Calu3 (cell line): ENCODE measurements at places on chromosomes 7 and 10. TPM values are rescaled to one million over a fixed set of nuclear protein-coding genes. Genes with fewer than 3 reads are reported as not detected.
A peak's percentile ranks its signal among the peaks of the same experiment; 100 is the strongest.

DNA sequence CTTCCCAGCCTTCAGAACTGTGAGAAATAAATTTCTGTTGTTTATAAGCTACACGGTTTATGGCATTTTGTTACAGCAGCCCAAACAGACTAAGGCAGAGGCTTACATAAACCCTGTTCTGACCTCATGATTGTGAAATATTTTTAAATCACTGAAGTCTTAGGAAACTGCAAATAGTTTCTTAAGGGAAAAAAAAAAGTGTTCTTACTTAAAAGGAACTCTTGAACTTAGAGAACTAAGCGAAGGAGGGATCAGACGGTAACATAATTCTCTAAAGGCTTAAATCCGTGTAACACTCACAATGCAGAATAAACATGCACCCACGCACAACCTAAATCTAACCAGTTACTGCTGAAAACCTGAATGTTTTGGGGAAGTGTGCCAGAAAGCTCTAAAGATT lies 749.1 kb upstream of the LRRTM3 start:
- H3K4me3 ChIP-seq, result no peak overlapping the region
- DNase-seq, result no peak
- H3K27ac ChIP-seq, result no peak overlapping the region
- H3K36me3 ChIP-seq, result no peaks in the 10 kb centered on the region
- no peaks in the 10 kb centered on the region for H3K27me3 ChIP-seq

- no peak for DNase-seq
Observed at GRCh38 chr10:88196291-88196690, 332.9 kb downstream of the PTEN start.

DNA sequence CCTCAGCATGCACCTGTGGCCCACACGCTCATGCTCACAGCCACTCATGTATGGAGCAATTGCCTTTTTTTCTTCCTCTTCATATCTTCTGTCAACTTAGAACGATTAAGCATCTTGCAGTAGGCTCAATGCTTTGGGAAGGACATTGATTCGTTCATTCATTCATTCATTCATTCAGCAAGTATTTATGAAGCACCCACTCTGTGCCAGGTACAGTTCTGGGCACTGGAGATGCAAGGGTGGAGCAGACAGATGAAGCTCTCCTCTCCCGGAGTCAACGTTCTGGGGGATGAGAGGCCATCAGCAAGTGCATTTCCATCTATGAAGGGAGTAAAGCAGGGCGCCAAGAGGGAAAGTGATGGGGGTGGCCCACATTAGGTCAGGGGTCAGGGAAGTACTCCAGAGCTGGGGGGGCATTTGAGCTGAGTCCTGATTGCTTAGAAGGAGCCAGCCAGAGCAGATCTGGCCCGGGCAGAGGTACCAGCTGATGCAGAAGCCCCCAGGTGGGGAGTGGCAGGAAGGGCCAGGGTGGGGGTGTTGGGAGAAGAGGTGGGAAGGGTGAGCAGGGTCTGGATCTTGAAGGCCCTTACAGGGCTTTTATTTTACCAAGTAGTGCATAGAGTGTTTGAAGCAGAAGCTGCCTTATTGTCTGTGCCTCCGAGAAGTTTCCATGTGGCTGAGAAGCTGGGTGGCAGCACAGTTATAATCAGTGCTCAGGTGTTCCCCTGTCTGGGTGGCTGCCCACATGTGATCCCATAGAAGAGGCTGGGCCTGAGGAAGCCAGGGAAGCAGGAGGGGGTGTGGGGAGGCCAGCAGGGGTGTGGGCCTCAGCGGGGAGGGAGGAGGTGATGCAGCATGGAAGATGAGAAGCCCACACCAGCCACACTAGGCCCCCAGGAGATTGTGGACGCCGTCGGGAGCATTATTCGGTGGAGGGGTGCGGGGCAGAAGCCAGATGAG lies 36.2 kb downstream of the CHST3 start:
- H3K27ac ChIP-seq, result peak overlapping the region; percentile 23
- H3K4me1 ChIP-seq, result peaks cover 52% of the 10 kb centered on the region
- H3K4me3 ChIP-seq, result no peak overlapping the region

DNA sequence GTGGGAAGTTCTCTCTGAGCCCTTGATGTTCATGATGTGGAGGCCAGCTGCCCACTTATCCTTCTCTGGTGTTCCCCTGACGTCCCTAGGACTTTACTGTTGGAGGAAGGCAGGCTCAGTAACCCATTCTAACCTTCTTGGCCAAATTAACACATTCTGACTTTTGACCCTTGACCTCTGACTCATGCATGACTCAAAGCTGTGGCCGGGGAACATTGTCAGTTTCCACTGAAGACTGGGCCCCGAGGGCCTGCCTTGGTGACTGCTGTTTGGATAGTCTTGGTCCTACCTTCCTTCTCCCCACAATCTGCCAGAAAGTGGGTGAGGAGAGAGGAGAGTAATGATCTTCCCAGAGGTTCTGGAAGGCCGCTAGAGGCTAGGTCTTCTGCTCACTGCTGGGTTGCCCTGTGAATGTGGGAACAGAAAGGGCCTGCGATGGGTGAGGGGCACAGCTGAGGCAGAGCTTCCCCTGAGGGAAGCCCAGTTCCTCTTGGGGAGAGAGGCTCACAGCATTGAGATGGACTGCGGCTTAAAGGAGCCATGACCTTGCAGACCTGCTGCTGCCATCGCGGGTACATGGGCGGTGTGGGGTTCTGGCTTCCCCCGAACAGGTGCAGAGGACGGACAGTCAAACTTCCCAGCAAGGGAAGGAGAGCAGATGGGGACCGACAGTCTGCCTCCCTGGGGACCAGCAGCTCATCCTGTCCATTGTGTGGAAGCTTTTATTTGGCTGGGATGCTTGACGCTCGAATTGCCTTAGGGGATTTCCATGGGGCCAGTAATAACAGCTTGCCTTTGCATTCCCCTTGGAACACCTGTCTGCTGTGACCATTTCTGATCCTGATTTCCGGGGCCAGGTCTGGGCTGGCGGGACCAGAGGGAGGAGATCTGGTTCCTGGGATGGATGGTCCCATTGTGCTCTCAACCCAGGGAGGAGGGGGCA lies 43.8 kb downstream of the ADAMTS14 start:
- no peak overlapping the region for H3K4me3 ChIP-seq
- H3K27ac ChIP-seq, result no peak overlapping the region
- peaks cover 18% of the 10 kb centered on the region for H3K4me1 ChIP-seq
- peaks cover 9% of the 10 kb centered on the region for H3K36me3 ChIP-seq

DNA sequence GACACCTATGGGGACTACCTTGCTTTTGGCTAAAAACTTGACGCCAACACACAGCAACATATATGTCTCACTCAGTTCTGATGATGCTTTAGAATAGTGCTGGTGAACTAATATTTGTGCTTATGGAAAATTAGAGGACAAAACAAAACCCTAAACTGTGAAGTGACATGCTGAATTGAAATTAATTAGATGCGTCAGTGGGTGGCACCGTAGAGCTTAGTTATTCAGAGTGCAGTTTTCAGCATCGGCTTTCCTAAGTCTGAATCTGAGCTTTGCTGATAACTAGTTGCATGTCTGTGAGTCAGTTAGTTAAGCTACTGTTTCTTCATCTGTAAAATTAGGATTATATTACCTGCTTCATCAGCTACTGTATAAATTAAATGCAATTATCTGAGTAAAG lies 245.0 kb upstream of the SORCS1 start:
- no peak overlapping the region for H3K27ac ChIP-seq
- DNase-seq, result peak; percentile 2
- no peak overlapping the region for H3K4me3 ChIP-seq
- no peaks in the 10 kb centered on the region for H3K4me1 ChIP-seq

DNA sequence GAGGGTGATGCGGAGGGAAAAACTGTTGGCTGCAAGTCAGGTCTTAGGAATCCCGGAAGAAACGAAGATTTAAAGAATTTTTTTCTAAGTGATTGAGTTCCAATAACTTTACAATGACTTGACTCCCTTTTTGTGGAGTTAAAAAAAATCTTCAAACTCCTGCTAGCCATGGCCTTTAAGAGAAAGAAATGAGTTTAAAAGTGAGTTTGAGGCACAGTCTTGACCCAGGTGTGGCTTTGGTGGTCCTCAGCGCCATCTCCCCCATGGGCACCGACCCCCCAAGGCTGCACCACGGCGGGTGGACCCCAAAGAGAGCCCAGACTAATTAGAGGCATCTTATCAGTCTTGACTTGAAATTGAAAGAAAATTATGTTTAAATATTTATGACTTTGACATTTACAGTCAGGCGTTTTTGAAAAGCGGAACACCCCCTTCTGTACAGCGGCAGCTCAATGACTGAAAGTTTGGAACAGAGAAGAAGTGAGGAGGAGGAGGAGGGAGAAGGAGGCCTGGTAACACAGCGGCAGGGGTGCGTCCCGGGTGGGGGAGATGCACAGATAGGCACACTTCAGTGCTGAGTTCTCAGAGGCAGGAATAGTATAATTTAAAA lies 349.6 kb downstream of the DNAJB6 start:
- no peaks in the 10 kb centered on the region for H3K36me3 ChIP-seq
- H3K4me3 ChIP-seq, result no peak overlapping the region
- H3K27me3 ChIP-seq, result no peaks in the 10 kb centered on the region
- H3K27ac ChIP-seq, result no peak overlapping the region
- DNase-seq, result no peak
- H3K4me1 ChIP-seq, result no peaks in the 10 kb centered on the region

DNA sequence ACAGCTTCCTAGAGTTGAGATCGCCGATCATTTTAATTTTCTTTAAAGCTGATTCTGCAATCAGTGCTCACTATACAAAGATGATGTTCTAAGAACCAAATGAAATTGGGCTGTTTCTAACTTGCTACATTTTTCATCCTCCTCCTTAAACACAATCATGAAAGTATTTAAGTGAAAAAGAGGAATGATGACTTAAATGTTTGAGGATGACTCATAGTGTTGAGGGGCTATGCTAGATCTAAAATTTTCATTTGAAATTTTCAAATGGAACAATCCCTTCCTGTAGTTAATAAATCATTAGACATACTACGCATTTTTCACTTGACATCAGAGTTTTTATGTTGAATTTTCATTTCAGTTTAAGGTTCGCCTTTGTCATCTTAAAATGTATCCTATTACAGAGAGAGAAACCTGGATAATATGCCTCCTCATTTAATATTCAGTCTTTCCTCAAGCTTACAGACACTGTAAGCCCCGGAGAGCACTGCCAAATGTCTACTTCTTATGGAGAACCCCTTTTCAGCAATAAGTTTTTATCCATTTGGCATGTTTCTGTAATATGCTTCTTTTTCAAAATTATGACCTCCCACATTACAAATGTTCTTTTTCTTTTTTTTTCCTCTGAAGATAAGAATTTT lies 499.6 kb downstream of the MAGI2 start:
- no peak overlapping the region for H3K27ac ChIP-seq
- DNase-seq, result no peak
- no peaks in the 10 kb centered on the region for H3K27me3 ChIP-seq
- no peaks in the 10 kb centered on the region for H3K36me3 ChIP-seq

The ZNF862 gene
- 17.7 and 19.4 TPM in 2 replicates for total RNA-seq

The STEAP2 gene
- total RNA-seq, result 38.5 and 38.7 TPM in 2 replicates

The ANXA8L1 gene
- 0.56 and 0.57 TPM in 2 replicates for total RNA-seq

The FFAR4 gene
- total RNA-seq, result 0.61 and 0.97 TPM in 2 replicates

The THSD7A gene
- total RNA-seq, result 5.9 and 8.3 TPM in 2 replicates

The ZNF804B gene
- total RNA-seq, result not detected in 2 replicates

The ZPBP gene
- total RNA-seq, result not detected in 2 replicates

The PNPLA8 gene
- total RNA-seq, result 6.9 and 8.3 TPM in 2 replicates
